Stimulated activated CD4-positive, alpha-beta T cell treated with anti-CD3 and anti-CD28 coated beads, Interleukin-1b, Interleukin-23, amount 100 ng/mL, for 4 hours (primary cell): ENCODE measurements at places on chromosomes 1 and 21.

- DNase-seq = no peak
Measured at GRCh38 chr1:940107-941014, 16.6 kb downstream of the SAMD11 start.

GRCh38 chr1:235784950-235785349 is 81.8 kb downstream of the LYST start:
- DNase-seq = no peak

DNA sequence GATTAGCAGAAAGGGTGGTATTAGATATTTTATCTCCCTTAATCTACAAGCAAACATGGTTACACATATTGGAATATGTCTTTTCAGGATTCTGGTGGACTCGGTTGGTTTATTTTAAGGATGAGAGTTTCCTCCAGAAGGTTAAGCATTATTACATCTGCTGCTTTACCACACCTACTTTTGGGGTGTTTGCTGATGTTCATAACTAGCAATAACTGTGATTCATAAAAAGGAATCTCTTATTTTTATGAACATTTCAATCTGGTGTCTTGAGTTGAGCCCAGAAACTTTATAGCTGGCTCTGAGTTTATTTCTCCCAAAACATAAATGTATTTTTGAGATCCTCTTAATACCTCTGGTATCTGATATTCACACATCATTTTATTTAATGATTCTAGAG is 82.7 kb downstream of the LRRC8D start:
- DNase-seq = no peak

DNA sequence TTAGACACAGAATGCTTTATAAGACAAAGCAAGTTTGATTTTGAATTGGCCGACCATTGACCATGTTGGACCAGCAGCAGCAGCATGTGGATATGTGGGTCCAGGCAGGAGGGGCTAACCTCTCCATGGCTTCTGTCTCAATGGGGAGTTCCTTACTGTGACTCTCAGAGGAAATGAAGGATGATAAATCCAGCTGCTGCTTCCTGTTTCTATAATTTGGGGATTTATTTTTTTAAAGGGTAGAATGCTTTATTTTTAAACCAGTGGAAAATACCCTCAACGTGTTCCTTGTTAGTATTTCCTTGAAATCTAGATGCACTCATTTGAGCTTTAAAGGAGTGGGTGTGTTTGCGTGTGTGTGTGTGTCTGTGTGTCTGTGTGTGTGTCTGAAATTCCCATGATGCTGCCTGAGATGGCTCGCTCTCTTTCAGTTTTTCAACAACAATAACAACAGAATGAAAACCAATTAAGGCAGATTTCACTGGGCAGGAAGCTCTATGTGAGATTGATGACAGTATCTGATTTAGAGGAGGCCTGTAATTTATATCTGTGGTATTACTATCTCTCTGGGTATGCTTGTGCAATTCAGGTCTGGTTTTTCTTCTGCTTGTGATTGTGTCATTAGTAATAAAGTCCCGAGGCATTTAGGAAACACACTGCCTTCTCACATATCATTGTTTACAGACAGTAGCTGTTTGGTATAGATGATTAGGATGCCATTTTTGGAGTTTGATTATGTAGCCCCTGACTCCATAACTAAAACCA is 86.1 kb upstream of the ZNF326 start:
- DNase-seq = no peak

GRCh38 chr1:64163970-64164369 is 39.5 kb upstream of the UBE2U start:
- no peak for DNase-seq

GRCh38 chr1:220785166-220786056 is 1.3 kb upstream of the MTARC1 start:
- no peak for DNase-seq

DNA sequence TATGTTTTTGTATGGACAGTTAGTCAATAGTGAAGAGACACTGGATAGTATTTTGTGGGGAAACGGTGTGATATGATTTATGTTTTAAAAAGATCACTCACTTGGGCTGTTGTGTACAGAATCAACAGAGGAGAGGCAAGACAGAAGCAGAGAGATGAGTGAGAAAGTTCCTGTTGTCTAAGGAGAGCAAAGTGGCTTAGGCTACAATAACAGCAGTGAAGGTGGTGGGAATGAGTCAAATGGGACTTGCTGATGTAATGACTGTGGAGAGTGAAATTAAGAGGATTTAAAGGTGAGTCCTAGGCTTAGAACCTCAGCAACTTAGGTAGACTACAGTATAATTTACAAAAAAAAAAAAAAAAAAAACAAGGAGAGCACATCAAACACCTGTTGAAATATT is 169.2 kb upstream of the HP1BP3 start:
- no peak for DNase-seq

- no peak for DNase-seq
Measured at GRCh38 chr1:94727846-94728715, 92.1 kb upstream of the SLC44A3 start.

DNA sequence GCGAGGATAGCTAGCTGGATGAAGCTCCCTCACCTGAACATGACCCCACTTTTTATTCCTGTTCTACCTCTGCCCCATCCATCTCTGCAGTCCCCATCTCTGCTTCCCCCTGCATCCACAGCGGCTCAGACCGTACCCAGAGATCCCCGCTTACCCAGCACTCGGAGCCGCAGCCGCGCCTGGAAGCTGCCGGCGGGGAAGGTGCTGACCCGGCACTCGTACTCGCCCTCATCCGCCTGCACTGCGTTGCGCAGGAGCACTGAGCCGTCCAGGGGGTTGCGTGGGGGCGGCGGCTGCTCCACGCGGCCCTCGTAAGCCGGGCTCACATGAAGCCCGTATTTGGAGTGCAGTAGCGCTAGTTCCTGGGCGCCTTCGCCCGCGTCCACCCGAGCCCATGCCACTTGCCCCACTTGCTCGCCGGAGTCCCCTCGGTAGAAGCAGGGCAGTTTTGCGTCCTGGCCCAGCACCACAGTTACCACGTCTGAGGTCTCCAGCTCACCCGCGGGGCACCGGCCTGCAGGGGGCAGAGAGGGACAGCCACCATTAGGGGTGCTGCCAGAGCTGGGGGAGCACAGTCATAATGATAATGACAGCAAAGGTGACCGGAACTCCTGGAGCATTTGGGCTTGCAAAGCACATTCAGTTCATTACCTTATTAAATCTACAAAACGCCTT is 9.8 kb downstream of the NECTIN4 start:
- no peak for DNase-seq

GRCh38 chr1:16180291-16180824 is 24.5 kb upstream of the EPHA2 start:
- DNase-seq = no peak

- DNase-seq = no peak
Measured at GRCh38 chr1:1080122-1080757, 6.1 kb upstream of the RNF223 start.

- DNase-seq = no peak
Measured at GRCh38 chr1:245961137-245961540, 545.9 kb downstream of the SMYD3 start.
